ENCODE measurements at places on chromosomes 5 and 9.

- DNase-seq, result no peak
These were observed 19.4 kb downstream of the IPO11 start for GRCh38 chr5:62431735-62432620.

DNA sequence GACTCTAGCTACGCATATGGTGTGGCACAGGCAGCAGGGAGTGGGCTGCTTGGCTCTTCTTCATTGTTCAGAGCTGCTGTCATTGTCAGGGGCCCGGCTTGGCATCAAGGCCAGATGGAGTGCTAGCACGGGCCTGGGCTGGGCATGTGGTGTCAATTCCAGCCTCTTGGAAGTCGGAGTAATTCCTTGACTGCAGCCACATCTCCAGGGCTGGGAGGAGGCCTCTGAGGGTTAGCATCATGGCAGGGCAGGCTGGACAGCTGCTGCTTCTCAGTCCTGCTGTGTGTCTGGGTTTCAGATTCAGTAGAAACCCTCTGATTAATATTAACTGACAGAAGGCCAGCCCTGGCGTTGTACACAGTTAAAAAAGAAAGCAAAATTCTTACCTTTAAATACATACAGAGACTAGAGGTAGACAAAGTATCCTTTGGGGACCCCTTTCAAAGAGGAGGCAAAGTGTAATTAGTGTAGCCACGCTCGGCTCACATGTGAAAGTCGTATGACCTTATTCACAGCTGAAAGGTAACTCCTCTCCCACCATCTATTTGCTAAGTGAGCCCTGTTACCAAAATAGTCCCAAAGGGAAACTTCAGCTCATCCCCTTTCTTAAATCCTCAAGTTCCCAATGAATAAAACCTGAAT is 126.4 kb downstream of the DOCK2 start:
- no peak for DNase-seq

- DNase-seq, result no peak
These were observed 8.8 kb downstream of the ATP10B start for GRCh38 chr5:160843240-160843639.

- no peak for DNase-seq
These were observed 209.5 kb downstream of the MEF2C start for GRCh38 chr5:88673253-88674105.

DNA sequence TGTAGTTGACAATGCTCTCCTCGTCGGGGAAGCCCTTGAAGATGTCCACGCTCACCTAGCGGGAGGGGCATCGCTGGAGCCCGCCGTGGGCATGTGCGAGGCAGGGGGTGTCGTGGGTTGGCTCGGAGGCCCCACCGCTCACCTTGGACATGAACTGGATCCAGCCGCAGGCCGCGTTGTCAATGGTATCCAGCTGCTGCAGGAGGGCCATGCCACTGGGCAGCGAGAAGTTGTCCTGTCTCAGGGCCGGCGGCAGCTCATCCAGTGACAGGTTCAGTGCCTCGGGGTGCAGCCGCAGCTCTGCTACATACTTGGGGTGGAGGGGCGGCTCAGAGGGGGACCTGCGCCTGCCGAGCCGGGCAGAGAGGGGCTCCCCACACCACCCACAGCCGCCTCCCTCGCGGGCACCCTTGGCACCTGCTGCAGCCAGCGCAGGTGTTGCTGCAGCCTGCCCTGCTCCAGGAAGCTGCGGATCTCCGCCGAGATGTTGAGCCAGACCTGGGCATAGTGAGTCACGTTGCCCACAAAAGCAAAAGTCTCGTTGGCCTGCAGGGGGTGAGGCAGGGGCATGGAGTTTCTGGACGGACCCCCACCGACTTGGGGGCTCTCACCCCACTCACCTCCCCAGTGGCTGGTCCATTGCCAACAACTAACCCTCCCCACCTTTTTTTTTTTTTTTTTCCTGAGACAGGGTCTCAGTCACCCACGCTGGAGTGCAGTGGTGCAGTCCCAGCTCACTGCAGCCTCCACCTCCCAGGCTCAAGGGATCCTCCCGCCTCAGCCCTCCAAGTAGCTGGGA is 9.1 kb downstream of the ABCA2 start:
- DNase-seq, result no peak

DNA sequence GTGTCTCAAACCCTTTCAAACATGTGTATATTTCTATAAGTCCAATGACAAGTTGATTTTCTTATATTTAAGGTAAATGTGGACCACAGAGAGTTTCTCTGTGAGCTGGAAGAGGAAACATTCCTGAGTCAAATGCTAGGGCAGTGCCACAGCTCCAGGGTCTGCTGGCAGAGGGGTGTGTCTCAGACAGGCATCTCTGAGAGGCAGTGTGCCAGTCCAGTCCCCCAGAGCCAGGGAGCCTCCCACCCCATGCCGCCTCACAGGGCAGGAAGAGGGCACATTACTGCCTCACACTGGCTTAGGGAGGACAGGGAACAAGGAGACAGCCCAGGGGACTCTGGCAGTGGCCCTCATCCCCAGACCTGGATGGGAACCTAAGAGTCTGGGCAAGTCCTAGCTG is 120.2 kb downstream of the TENT4A start:
- no peak for DNase-seq

GRCh38 chr5:160133071-160133917 is 14.0 kb upstream of the PWWP2A start:
- DNase-seq, result no peak

- no peak for DNase-seq
These were observed 134.7 kb downstream of the DPYSL3 start for GRCh38 chr5:147375151-147375550.
